ENCODE measurements at places on chromosomes 1 and 21.

DNA sequence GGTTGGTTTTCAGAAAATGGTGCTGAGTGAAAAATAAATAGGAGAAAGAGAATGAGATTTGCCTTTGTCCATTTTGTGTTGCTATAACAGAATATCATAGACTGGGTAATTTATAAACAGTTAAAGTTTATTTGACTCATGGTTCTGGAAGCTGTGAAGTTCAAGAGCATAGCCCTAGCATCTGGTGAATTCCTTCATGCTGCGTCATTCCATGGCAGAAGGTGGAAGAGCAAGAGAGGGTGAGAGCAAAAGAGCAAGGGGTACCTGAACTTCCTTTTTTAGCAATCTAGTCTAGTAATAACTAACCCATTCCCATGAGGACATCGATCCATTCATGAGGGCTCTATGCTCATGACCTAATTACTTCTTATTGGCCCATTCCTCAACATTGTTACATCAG lies 209.1 kb upstream of the ZP4 start:
- no peak for DNase-seq

- DNase-seq = no peak
Measured at GRCh38 chr1:236904892-236905741, 99.1 kb downstream of the MT1HL1 start.

DNA sequence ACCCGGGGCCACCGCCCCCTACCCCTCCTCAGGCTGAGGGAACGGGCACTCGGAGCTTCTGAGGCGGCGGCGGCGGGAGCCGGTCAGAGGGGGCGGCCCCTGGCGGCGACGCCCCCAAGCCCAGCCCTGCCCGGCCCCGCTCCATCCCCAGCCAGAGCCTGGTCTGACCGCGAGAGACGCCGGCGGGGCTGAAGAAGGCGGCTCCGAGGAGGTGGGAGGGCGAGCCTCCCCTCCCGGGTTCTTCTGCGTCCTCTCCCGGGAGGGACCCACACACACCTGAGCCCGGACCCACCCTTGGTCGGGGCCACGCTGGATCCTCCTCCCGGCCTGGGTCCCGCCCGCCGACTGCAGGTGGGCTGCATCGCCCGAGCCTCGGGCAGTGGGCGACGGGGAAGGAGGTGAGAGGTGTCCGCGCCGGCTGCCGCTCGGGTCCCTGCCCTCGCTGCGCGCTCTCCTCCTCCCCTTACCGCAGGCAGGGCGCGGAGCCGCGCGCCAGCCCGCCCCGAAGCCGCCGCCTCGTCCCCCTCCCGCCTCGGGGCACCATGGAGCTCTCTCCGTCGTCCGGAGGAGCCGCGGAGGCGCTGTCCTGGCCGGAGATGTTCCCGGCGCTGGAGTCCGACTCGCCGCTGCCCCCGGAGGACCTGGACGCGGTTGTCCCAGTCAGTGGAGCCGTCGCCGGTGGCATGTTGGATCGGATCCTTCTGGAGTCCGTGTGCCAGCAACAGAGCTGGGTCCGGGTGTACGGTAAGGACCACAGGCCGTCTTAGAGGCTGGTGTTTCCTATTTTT lies at the start of gene RASAL2:
RASAL2 (plus strand) TSS at position 154 of the 788 bp plus-strand sequence; CDS start at position 543, 389 bp downstream.
- DNase-seq = peak; percentile 82

DNA sequence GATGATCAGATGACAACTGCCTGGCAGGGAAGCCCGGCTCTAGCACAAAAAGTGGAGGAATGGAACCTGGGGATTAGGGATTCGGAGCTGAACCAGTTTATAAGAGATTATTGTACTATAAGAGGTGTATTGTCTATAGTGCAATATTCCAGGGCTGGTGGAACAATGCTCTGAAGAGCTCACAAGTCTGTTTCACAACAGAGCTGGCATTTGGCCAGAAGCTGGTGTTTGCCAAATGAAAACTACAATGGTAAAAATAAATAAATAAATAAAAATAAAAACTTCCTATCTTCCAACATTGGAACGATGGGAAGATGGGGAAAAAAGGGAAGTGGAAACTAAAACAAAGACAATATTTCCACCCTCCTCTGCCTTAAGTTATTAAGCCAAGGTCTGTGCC lies 73.5 kb downstream of the CHODL start:
- no peak for DNase-seq

GRCh38 chr1:56469640-56470371 lies 109.6 kb downstream of the PLPP3 start:
- no peak for DNase-seq

- no peak for DNase-seq
Measured at GRCh38 chr1:181936269-181936668, 125.2 kb downstream of the ZNF648 start.

DNA sequence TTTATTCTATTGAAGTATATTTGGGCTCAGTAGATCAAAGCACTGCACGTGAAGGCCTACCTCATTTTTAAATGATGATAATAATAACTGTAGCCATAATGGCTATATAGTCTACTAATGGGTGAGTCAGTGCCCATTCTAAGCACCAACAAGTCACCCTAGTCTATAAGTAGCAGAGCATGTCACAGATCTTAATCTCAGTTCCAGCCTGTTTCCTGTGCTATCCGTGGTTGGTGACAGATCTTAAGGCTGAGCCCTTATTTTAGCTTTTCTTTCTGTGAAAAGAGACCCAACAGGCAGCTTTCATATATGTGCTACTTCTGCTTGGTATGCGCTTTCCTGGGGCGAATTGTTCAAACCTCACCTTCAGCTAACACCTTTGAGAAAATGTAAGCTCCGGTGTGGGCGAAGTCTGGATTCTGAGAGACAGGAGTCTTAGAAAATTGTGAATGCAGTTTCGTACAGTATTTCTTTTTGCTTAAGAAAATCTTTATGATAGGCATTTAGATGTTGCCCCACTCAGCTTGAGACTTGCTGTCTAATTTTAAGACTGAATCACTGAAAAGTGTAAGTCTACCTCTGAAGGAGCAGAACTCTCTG lies 59.6 kb downstream of the FMN2 start:
- DNase-seq = no peak

- no peak for DNase-seq
Measured at GRCh38 chr1:213934649-213935048, 53.1 kb upstream of the PROX1 start.

DNA sequence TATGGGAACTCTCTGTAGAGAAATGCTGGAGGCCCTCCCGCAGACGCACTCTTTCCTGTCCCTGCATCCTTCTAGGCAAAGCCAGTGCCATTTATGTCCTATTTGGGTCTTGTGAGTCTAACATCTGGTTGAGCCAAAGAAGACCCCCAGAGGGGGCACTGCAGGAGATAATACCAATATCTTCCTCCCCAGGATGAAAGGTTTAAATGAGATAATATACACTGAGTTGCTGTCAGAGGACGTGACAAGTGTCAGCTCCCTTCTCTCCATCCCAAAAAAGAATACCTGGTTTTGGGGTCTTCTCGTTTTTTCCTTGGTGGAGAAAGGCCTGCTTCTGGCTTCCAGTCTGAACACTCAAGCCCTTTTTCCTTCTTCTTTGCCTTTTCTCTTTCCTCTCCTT lies 7.6 kb downstream of the TCEA3 start:
- DNase-seq = no peak

GRCh38 chr1:165574295-165574694 lies 30.5 kb downstream of the LRRC52 start:
- DNase-seq = no peak

DNA sequence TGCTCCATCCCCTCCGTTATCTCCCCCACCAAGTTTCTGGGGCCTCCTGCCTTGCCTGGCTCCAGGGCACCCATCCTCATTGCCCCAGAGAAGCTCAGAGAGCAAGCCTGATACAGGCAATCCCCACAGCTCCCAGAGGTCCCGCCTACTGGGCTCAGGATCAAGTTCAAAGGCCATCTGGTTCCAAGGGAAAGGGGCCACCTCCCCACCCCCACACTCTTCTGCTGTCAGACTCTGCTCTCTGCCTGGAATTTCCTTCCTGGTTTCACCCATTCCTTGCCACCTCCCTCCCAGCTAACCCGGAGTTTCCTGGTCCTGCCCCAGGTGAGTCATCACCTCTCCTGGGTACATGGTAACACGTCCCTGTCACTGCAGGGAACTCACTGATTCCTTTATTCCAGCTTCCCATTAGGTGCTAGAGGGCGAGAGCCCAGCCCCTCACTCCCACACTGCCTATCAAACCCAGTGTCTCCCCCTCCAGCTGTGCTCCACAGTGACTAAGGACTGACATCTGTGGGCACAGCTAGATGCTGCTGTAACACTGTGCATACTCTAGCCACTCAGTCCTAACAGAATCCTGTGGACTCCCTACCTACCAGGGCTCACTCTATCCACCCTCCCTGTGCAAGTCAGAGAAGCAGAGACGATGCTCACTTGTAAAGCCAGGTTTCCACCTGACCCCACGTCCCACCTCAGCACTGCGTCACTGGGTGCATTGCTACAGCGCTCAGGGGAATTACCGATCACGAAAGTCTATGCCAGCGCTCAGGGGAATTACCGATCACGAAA lies 21.8 kb downstream of the RSPH1 start:
- no peak for DNase-seq

- no peak for DNase-seq
Measured at GRCh38 chr1:163144418-163144817, 58.3 kb downstream of the RGS5 start.

GRCh38 chr1:2443277-2444137 lies 31.1 kb upstream of the PEX10 start:
- DNase-seq = no peak

- no peak for DNase-seq
Measured at GRCh38 chr1:39044762-39045161, 18.6 kb downstream of the NDUFS5 start.

DNA sequence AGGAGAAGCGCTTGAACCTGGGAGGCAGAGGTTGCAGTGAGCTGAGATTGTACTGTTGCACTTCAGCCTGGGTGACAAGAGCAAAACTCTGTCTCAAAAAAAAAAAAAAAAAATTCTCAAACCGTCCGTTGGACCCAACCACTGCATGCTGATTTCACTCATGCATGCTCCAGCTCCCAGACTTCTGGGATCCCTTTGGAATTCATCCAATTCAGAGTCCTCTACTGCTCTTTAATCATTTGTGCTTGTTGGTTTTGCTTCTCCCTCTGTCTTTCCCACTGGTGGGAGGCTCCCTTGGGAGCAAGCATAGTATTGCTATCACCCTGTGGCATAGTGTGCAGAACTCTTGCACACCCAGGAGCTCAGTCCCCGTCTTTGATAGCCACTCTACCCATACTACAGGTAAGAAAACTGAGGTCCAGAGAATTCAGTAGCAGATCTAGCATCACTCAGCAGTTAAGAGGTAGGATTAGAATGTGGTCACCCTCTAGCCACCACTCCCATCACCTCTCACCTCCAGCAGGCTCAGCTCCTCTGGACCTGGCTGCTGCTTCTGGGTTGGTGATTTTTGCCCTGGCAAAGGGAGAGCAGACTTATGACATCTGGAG lies 3.1 kb upstream of the LMNA start:
- no peak for DNase-seq

- no peak for DNase-seq
Measured at GRCh38 chr1:161359291-161359690, 8.4 kb downstream of the CFAP126 start.

GRCh38 chr1:161389691-161390558 lies 22.2 kb upstream of the CFAP126 start:
- DNase-seq = peak; percentile 89

DNA sequence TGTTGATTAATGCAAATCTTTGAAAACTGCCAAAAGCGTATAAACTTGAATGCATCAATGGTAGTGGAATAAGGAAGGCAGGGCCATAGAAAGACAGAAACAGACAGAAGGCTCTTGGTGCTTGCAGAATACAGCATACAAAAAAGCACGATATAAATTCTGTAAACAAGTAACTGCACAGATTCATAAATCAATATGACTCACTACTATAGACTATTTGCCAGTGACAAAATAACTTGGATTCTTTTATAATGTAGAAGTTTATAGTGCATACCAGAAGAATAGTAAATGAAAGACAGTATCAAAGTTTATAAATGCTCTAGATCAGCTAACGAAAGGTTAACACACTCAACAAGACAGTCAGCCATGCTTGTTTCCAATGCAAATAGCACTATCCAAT lies 349.6 kb downstream of the PTBP2 start:
- no peak for DNase-seq

GRCh38 chr1:200021577-200022238 lies 5.8 kb upstream of the NR5A2 start:
- DNase-seq = no peak

GRCh38 chr1:112063781-112064728 lies 74.6 kb upstream of the KCND3 start:
- no peak for DNase-seq

- peak; percentile 50 for DNase-seq
Measured at GRCh38 chr1:228827019-228827418, 91.7 kb downstream of the RHOU start.

DNA sequence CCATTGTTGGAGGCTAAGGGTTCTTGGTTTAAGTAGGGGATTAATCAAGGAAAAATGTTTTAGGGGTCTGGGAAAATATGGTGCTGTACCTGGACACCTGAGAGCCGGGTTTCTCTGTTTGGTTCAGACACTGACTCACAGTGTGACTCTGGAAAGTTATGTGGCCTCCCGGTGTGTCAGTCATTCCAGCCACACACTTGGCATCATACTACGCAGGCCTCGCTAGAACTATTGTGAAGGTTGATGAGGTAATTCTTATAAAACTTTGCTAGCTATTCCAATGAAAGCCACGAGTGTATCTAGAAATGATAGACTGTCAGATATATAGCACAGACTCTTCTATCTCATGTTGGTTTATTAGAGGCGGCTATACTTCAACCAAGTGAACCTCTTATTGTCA lies 4.8 kb upstream of the CAMSAP2 start:
- no peak for DNase-seq

- no peak for DNase-seq
Measured at GRCh38 chr1:211647711-211648121, 27.7 kb downstream of the NEK2 start.

- no peak for DNase-seq
Measured at GRCh38 chr1:90781534-90781933, 64.4 kb upstream of the BARHL2 start.

DNA sequence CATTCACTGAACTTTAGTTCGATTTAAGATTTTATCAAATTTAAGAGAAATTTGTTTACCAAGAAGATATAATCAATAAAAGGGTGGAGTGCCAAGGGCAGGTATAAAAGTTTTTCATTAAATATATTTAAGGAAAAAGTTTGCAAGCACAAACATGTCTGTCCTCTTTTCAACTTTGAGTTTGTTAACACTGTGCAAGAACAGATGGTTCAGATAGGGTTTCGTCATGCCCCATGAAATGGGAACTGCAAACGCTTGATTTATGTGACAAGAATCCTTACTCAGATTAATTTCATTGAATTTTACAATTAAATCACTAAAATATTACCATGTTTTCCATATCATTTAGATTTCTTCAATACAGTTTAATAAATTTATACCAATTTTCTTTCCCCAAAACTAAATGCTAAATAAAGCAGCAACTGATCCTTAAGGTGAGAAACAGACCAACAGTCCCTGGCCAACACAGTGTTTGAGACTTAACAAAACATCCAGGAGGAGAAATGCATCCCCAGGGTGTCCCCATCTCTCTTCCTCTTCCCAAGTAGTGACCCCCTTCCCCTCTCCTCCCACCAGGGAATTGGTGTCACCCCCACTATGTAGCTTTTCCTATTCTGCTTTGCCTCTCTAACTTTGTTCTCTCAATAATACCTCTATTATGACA lies 292.9 kb downstream of the LTN1 start:
- DNase-seq = no peak

All from NCI-H510A treated with DMSO at 0.1 percent for 48 hours (cell line).